ENCODE measurements at places on chromosomes 11 and 22.

- DNase-seq: no peak
Observed at GRCh38 chr11:112363527-112363926, 102.9 kb upstream of the PLET1 start.

GRCh38 chr11:110778343-110778742 lies 66.1 kb upstream of the ARHGAP20 start:
- DNase-seq: no peak

- no peak for DNase-seq
Observed at GRCh38 chr11:78657968-78658839, 83.5 kb upstream of the NARS2 start.

DNA sequence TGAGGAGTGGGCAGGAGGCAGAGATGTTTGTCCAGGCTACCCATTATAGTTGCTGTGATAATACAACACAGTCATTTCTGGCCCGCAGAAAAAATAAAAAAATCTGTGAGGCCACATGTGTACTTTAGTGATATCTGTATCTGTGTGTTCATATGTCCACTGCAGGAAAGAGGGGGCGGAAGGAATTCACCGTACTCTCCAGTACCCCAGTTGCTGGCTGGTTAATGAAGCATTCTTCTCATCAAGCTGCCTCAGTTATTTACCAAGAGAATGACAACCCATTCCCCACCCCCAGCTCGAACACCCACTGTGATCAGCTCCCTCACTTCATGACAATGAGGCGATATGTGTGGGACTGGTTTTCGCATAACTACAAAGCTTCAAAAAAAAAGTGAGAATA lies 309.3 kb downstream of the SOX6 start:
- DNase-seq: no peak

GRCh38 chr11:1467270-1467669 lies 19.3 kb downstream of the MOB2 start:
- no peak for DNase-seq

DNA sequence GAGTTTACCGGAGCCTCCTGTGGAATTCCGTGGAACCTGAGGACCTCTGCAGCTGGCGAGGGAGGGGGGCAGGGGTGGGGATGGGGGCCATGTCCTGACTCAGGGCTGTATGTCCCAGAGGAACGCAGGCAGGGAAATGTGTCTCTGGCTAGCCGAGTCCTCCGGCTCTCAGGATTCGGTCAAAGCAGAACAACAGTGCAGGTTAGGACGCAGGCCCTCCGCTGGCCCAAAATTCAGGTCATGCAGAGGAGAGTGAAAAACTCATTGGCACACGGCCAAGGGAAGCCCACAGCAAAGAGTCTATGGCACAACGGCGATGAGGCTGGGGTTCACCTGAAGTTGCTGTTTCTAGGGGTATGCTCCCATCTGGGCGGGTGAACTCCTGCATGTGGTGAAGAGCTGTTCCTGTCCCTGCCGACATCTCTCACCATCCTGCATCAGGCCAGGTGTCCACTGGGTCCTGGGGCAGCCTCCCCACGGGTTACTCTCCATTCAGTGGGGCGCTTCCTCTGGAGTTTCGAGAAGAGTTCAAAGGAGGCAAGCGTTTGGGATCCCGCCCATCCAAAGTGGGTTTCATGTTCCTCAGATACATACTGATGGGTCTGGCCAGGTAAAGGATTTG lies 1055.3 kb downstream of the BRD1 start:
- no peak for DNase-seq

GRCh38 chr11:15807827-15808226 lies 548.5 kb downstream of the SOX6 start:
- DNase-seq: no peak

- DNase-seq: peak; percentile 90
Observed at GRCh38 chr22:43094085-43094484, 4.9 kb upstream of the TTLL1 start.

- DNase-seq: no peak
Observed at GRCh38 chr22:44711690-44712555, 9.9 kb downstream of the PRR5 start.

- no peak for DNase-seq
Observed at GRCh38 chr11:129249351-129249750, 57.2 kb upstream of the ARHGAP32 start.

GRCh38 chr22:41568811-41569210 lies 8.0 kb downstream of the CSDC2 start:
- DNase-seq: no peak

GRCh38 chr11:68447015-68447801 lies 13.3 kb upstream of the PPP6R3 start:
- DNase-seq: peak; percentile 87

GRCh38 chr11:61509043-61510029 lies 787 bp downstream of the LRRC10B start:
- DNase-seq: peak; percentile 76

DNA sequence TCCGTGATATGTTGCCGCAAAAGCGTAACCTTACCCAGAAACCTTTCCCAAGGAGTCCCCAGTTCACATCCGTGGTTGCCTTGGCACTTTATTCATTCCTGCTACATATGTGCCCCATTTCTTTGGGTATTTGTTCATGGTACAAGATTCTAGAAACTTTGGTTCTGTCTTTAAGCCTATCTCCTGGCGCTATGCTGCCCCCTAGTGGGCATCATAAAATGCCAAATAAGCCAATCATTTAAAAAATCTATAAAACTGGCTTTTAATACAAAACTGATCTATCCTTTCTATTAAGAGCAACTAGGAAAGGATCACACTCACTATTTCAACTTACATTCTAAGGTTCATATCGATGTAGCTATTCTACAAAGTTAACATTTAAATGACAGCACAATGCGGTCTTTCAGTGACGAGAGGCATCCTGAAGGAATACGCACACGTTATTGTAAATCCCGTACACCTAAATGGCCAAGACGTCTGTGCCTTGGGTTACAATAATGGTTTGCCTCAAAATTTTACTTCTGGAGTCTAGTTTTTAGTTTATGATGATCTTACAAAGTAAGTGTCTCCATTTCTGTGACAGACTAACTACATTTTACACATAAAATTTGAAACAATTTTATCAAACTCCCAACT lies 16.2 kb downstream of the PIWIL3 start:
- DNase-seq: peak; percentile 67

GRCh38 chr11:1935156-1936071 lies 11.7 kb upstream of the MRPL23 start:
- DNase-seq: no peak

- DNase-seq: no peak
Observed at GRCh38 chr22:24948356-24949202, 2.1 kb upstream of the LHFPL7 start.

- no peak for DNase-seq
Observed at GRCh38 chr22:35024364-35024692, 41.6 kb upstream of the ISX start.

GRCh38 chr11:19472679-19473078 lies 231.9 kb upstream of the E2F8 start:
- no peak for DNase-seq

GRCh38 chr22:38067761-38068360 lies 10.7 kb downstream of the PICK1 start:
- DNase-seq: no peak

DNA sequence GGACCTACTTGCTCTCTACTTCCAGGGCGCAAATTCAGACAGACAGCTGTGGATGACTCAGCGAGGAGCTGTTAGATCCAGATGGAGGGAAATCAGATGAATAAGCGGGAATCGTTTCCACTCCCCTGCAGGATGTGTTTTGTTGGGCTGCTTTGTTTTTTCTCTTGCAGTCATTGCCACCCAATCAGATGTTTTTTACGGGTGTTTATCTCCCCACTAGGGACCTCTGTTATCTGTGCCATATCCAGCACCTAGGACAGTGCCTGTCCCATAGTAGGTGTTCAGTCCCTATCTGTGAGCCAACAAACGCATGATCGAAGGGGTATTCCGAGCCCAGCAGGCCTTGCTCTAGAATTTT lies 51.1 kb upstream of the PARVG start:
- DNase-seq: no peak

DNA sequence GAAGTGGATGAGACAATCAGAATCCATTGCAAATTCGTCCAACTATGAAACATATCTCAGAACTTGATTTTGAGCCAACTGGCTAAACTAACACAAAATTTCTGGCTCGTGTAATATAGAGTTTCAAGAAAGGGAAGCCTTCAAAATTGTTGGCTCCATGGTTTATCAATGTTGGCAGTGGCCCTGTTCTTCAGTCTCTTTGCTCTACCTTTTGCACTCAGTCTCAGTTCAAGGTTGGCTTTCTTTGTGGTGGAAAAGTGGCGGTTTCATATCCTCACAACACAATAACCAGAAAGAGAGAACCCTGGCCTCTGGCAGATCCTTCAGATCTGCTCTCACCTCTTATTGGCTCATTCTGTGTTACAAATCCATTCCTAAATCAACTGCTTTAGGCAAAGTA lies 473.8 kb upstream of the API5 start:
- no peak for DNase-seq

GRCh38 chr11:105274631-105275030 lies 135.1 kb upstream of the CARD18 start:
- DNase-seq: no peak

DNA sequence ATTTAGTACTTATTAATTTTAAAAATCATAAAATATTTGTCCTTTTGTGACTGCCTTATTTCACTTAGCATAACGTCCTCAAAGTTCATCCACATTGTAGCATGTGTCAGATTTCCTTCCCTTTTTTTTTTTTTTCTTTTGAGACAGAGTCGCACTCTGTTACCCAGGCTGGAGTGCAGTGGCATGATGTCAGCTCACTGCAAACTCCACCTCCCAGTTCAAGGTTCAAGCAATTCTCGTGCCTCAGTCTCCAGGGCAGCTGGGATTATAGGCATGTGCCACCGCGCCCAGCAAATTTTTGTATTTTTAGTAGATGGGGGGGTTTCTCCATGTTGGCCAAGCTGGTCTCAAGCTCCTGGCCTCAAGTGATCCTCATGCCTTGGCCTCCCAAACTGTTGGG lies 10.6 kb downstream of the RAB6A start:
- DNase-seq: peak; percentile 48

GRCh38 chr11:118634431-118635236 lies 27.2 kb downstream of the PHLDB1 start:
- no peak for DNase-seq

- DNase-seq: no peak
Observed at GRCh38 chr11:68270196-68271022, 1.4 kb downstream of the C11orf24 start.

GRCh38 chr11:124917115-124917637 lies 1.9 kb upstream of the HEPN1 start:
- peak; percentile 26 for DNase-seq

- no peak for DNase-seq
Observed at GRCh38 chr11:130583801-130584211, 135.4 kb downstream of the ADAMTS15 start.

DNA sequence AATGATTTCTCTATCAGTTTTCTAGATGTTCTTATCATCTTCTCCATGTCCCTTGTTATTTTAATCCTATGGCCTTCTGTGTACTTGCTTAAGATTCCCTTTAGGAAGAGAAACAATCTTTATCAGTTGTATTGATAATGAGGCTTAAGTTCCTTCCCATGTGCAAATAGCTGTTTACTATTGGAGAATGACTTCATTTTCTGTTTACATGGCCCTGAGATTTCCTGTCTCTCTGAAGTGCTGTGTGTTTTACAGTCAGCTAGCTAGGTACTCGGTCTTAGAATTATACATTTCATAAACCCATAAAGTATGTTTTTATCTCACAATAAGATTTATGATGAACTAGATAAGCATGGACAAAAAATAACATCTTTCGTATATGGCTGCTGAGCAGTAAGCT lies 67.5 kb upstream of the CCDC179 start:
- no peak for DNase-seq

GRCh38 chr11:40168414-40168813 lies 1291.0 kb downstream of the LRRC4C start:
- DNase-seq: no peak

GRCh38 chr11:87081358-87081757 lies 43.6 kb downstream of the TMEM135 start:
- DNase-seq: no peak

DNA sequence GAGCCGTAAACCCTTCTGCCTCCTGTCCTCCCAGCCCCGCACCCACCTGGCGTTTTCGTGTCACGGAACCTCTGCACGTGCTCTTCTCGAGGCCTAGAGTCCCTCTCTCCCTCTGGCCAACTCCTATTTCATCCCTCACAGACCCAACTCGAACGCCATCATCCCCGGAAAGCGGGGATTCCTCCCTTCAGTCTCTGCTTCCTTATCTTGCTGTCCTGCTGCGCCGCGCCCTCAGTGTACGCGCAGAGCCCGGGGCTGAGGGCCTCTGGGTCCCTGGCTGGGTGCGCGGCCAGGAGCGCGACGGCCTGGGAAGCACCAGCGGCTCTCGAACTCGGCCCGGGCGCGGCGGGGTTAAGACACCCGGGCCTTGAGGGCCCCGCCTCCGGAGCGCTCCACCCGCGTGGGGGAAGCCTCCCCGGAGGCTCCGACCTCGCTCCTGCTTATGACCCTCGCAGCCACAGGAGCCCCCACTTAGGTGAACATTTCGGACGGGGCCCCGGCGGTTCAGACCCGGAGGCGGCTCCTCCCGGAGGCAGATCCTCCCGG lies 398 bp upstream of the ATG16L2 start:
- peak; percentile 85 for DNase-seq

GRCh38 chr11:88424881-88425280 lies 87.3 kb upstream of the CTSC start:
- no peak for DNase-seq

- no peak for DNase-seq
Observed at GRCh38 chr11:17673951-17674350, 45.4 kb upstream of the MYOD1 start.

GRCh38 chr11:8684600-8685290 lies 2.2 kb downstream of the RPL27A start:
- DNase-seq: no peak

- no peak for DNase-seq
Observed at GRCh38 chr11:64485074-64485473, 105.9 kb upstream of the SLC22A12 start.

DNA sequence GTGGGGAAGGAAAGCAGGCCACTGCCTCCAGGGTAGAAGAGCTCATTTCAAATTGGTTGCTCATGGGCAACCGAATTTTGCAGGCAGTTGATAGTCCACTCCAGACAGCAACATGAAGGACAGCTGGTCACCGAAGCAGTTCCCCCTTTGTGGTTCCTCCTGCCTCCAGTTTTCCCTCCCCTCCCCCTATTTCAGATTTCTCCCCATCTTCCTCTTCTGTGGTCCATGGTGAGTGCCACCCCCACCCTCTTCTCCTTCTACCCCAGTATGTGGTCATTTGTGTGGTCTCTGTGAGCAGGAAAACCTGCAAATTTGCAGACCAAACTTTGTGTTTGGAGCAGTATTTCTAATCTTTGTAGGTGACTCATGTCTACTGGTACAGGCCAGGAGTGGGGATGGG lies 38.2 kb upstream of the PAK1 start:
- DNase-seq: peak; percentile 28

DNA sequence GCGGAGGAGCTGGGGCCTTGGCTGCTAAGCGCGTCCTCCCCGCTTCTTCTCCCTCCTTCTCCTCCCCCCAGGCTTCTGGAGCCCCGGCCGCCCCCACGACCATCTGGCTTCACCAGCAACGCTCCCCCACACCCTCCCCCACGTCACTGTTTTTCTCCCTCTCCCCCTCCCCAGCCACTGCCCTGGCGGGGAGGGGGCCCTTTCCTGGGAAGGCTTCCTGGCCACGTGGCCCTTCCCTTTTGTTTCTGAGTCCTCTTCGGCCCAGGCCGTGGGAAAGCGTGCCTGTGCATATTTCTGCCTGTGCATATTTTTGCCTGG lies 27.7 kb downstream of the RTN4R start:
- DNase-seq: no peak
